ENCODE measurements at places on chromosomes 3 and 15. TPM values are rescaled to one million over a fixed set of nuclear protein-coding genes. Genes with fewer than 3 reads are reported as not detected.

POPDC2 gene
- total RNA-seq, result 9.5 TPM

DNA sequence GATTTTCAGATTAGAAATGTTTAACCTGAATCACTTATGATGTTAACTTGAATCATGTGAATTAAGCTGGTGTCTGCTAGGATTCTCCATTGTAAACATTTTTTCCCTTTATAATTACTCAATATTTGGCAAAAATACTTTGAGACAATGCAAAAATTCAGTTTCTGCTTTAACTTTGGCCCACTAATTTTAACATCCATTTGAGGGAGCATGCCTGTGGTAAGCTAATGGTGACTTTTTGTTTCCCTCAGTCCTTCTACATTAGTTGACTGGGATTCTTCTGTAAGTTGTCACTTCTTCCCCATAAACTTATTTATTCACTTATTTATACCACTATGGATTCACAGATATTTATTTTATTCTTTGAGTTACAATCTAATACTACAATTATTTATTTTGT, 59.3 kb downstream of the PIK3R4 start:
- H3K4me3 ChIP-seq, result no peak overlapping the region
- no peak overlapping the region for H3K27ac ChIP-seq
- H3K4me1 ChIP-seq, result no peaks in the 10 kb centered on the region

DNA sequence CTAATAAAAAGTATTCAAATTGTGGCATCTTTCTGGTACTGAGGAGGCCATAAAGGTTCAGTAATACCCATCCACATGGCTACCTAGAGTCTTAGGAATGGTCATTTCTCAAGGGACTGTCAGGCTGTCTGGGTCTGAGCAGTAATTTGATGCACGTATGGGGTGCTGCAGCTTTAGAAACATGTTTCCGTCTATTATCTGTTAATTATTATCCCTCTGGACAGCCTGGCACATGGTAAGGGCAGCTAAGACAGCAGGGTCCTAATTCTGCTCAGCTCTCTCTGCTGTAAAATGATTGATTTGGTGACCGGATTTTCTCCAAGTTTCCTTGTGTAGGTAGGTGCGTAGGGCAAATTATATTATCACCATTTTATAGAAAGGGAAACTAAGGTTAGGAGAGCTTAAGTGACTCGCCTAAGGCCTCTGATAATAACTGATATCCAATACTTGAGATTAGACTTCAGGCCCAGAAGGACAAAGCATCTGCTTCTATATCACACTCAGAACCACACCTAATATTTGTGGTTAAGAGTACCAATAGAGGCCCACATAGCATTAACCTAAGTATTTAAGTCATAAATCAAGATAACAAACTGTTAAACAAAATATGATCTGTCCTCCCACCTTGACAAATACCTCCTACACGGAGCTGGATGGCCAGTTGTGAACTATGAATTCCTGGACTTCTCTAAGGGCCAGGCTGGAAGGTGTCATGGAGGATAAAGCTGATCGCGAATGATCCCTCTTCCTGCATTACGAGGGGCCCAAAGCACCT, 2.9 kb upstream of the RAP2B start:
- no peak overlapping the region for H3K27ac ChIP-seq
- H3K36me3 ChIP-seq, result no peaks in the 10 kb centered on the region
- no peaks in the 10 kb centered on the region for H3K27me3 ChIP-seq
- no peak overlapping the region for H3K4me3 ChIP-seq
- no peaks in the 10 kb centered on the region for H3K4me1 ChIP-seq

CHRNB4 gene
- total RNA-seq, result not detected

DNA sequence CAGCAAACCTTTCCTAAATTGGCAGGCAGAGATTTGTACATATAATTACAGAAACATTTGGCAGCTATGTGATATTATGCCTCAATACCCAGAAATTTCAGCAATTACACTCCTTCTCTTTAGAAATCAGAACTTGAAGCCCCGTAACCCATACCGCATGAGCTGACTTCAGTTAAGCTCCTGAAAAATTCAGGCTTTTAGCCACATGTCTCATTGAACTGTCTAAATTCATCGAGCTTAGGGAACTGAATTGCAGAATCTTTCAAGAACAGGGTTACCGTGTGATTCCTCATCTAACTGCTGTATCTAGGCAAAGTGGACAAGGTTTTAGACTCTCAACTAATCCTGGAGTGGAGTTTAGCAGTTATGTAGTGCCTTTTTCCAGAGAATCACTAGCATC, 333.0 kb downstream of the EPHA3 start:
- DNase-seq, result no peak
- H3K27ac ChIP-seq, result no peak overlapping the region
- H3K4me1 ChIP-seq, result no peaks in the 10 kb centered on the region
- H3K36me3 ChIP-seq, result no peaks in the 10 kb centered on the region
- H3K4me3 ChIP-seq, result no peak overlapping the region

DLL4 gene
- 28.4 TPM for total RNA-seq

DNA sequence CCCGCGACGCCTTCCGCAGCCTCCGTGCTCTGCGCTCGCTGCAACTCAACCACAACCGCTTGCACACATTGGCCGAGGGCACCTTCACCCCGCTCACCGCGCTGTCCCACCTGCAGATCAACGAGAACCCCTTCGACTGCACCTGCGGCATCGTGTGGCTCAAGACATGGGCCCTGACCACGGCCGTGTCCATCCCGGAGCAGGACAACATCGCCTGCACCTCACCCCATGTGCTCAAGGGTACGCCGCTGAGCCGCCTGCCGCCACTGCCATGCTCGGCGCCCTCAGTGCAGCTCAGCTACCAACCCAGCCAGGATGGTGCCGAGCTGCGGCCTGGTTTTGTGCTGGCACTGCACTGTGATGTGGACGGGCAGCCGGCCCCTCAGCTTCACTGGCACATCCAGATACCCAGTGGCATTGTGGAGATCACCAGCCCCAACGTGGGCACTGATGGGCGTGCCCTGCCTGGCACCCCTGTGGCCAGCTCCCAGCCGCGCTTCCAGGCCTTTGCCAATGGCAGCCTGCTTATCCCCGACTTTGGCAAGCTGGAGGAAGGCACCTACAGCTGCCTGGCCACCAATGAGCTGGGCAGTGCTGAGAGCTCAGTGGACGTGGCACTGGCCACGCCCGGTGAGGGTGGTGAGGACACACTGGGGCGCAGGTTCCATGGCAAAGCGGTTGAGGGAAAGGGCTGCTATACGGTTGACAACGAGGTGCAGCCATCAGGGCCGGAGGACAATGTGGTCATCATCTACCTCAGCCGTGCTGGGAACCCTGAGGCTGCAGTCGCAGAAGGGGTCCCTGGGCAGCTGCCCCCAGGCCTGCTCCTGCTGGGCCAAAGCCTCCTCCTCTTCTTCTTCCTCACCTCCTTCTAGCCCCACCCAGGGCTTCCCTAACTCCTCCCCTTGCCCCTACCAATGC, 2.0 kb downstream of the ISLR start:
- DNase-seq, result peak; percentile 70
- H3K36me3 ChIP-seq, result no peaks in the 10 kb centered on the region
- no peak overlapping the region for H3K27ac ChIP-seq
- no peaks in the 10 kb centered on the region for H3K27me3 ChIP-seq
- H3K4me3 ChIP-seq, result no peak overlapping the region

DNA sequence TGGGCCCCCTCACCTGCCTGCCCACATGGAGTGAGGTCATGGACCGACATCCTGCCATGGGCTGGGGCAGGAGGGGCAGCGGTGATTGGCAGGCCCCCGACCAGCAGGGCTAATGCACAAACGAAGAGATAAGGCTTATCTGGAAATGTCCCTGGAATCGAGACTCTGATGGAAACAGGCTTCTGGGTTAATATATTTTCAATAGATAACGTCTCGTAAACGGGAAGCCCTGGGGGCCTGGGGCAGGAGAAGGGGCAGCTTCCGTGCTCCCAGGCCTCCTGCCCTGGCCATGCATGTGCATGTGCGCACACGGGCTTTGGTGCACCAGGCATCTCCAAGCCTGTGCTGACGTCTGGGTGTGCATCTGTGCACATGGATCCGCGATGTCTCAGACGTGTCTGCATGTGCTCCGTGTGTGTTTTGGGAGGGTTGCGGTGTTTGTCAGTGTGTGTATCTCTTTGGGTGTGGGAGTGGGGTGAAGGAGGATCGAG, 55.1 kb downstream of the DNAJB8 start:
- H3K36me3 ChIP-seq, result no peaks in the 10 kb centered on the region
- no peak for DNase-seq
- H3K27ac ChIP-seq, result no peak overlapping the region
- H3K27me3 ChIP-seq, result no peaks in the 10 kb centered on the region
- H3K4me3 ChIP-seq, result no peak overlapping the region

SLC2A2 gene
- not detected for total RNA-seq

KLHL6 gene
- 6.8 TPM for total RNA-seq

TIMP4 gene
- 60.1 TPM for total RNA-seq

ZKSCAN7 gene
- 6.2 TPM for total RNA-seq

CORO2B gene
- total RNA-seq, result 9.2 TPM

MASP1 gene
- 3.8 TPM for total RNA-seq

- H3K27me3 ChIP-seq, result no peaks in the 10 kb centered on the region
- no peaks in the 10 kb centered on the region for H3K4me1 ChIP-seq
- no peak overlapping the region for H3K4me3 ChIP-seq
- no peak for DNase-seq
These were observed 998.6 kb upstream of the EPHA6 start for GRCh38 chr3:95815828-95816227.

DNA sequence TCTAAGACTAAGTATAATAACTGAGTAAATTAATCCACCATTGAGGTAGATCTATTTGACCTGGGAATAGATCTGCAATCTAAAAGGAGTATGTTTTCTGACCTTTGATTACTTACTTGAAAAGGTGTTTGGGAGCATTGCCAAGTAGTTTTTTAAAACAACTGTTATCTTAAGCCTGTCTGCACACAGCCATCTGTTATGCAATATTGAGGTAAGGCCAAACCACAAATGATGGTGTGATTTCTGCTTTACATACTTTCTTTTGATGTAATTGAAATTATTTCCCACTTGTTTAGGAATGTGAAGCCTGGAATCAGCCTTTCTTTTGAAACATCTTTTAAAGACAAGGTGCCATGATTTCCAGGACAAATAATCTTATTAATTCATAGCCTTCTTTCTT, 274.0 kb downstream of the BBX start:
- no peak for DNase-seq
- peaks cover 14% of the 10 kb centered on the region for H3K4me1 ChIP-seq
- no peak overlapping the region for H3K4me3 ChIP-seq
- peaks cover 5% of the 10 kb centered on the region for H3K36me3 ChIP-seq

DNA sequence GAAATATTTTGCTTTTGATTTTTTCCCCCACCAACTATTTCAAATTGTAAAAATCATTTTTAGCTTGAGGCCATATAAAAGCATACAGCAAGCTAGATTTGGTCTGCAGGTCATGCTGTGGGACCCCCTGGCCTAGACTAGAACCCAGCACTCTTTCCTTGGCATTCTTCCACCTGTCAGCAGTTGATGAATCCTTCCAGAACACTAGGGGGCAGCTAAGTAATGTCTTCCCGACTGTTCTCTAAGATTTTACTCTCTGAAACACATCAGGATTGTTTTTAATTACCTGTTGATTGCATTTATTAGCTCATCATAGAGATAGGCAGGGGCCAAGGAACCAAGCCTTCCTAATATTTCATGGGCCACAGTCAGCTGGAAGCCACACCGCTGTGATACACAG, 174.5 kb downstream of the CACNA1D start:
- DNase-seq, result no peak
- H3K4me3 ChIP-seq, result no peak overlapping the region
- no peaks in the 10 kb centered on the region for H3K36me3 ChIP-seq
- H3K27me3 ChIP-seq, result no peaks in the 10 kb centered on the region

- H3K27ac ChIP-seq, result no peak overlapping the region
- H3K27me3 ChIP-seq, result no peaks in the 10 kb centered on the region
- no peak overlapping the region for H3K4me3 ChIP-seq
- no peak for DNase-seq
- H3K36me3 ChIP-seq, result no peaks in the 10 kb centered on the region
These were observed 38.8 kb upstream of the RNF7 start for GRCh38 chr3:141699324-141699723.

DNA sequence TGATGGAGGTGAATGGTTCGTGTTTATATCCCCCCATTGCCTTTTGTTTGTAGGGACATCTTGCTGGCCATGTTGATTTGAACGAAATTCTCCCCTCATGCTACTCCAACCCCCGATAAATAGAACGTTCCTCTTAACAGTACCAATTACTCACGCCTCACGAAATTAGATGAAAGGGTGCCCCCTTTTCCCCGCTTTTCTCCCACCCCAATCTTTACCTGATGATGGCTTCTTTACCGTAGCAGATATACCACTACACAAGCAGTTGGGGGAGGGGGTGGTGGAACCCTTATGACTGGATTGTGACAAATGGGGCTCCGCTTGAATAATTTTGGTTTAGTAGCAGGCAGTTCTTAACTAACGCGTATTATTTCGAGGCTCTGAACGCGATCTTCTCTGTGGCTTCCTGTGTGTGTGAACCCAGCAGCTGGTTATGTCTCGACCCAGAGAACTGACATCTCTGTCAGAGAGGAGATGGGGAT, 1.1 kb downstream of the PIAS1 start:
- no peaks in the 10 kb centered on the region for H3K27me3 ChIP-seq
- peak overlapping the region; percentile 67 for H3K4me3 ChIP-seq
- no peaks in the 10 kb centered on the region for H3K4me1 ChIP-seq
- DNase-seq, result no peak
- H3K36me3 ChIP-seq, result no peaks in the 10 kb centered on the region

C3orf20 gene
- total RNA-seq, result 0.30 TPM

GRCh38 chr15:84979651-84980050, 2.0 kb upstream of the PDE8A start:
- no peaks in the 10 kb centered on the region for H3K27me3 ChIP-seq
- no peaks in the 10 kb centered on the region for H3K4me1 ChIP-seq
- H3K4me3 ChIP-seq, result no peak overlapping the region
- no peak overlapping the region for H3K27ac ChIP-seq
- no peaks in the 10 kb centered on the region for H3K36me3 ChIP-seq
- no peak for DNase-seq

SLC12A8 gene
- 2.6 TPM for total RNA-seq

DNA sequence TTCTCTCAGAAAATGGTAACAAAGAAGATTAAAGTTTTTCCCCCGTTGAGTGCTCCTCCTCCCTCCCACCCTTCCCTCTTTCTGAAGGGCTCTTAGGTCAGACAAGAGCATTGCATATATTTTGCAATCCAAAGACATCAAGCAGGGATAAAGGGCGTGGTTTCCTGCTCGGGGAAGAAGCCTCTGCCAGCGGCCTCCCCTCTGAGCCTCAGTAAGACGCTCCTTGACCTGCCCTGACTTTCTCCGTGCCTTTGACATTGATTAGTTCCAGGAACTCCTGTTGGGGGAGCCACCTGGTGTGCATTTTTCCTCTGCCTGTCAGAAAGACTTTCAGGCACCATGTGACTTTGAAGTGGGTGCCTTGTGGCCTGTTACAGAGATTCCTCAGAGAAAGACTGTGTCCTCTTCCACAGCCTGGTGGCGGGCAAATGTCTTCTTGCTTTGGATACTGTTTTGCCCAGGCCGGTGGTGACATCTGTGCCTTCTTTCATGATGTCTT, 87.2 kb upstream of the TBL1XR1 start:
- no peaks in the 10 kb centered on the region for H3K4me1 ChIP-seq
- H3K27me3 ChIP-seq, result no peaks in the 10 kb centered on the region
- no peak overlapping the region for H3K4me3 ChIP-seq
- no peaks in the 10 kb centered on the region for H3K36me3 ChIP-seq
- peak; percentile 58 for DNase-seq

SLC24A5 gene
- not detected for total RNA-seq

RARB gene
- 5.9 TPM for total RNA-seq

FSD2 gene
- total RNA-seq, result not detected

Data from aorta (tissue), 5 donors.